Activated T-cell treated with anti-CD3 and anti-CD28 coated beads, Interleukin-2, amount 50 U/mL, for 72 hours (primary cell): ENCODE measurements at places on chromosomes 16 and 17.

DNA sequence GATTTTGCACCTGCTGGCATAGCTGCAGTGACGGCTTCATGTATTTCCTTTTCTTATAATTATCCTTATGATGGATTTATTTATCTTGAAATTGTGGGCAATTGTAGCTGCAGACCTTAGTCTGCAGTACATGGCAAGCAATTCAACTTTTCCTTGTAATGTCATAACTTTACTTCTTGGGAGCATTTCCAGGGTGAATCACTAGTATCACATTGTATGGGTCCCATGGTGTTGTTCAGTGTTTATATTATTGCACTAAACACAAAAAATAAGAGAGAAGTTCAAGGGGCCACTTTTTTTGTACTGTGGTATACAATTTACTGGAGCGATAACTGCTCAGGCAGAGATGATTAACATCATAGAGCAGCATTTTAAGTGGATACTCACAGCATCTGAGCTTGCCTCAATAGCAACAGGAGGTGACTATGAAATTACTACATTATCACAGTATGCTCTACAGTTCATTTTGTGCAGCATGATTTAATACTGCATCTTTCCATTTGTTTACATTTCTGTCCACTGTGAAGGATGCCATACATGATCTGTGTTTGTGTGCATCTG, 169.5 kb downstream of the STX8 start:
- H3K4me3 ChIP-seq = no peak overlapping the region
- no peaks in the 10 kb centered on the region for H3K36me3 ChIP-seq
- H3K27ac ChIP-seq = no peak overlapping the region
- no peaks in the 10 kb centered on the region for H3K27me3 ChIP-seq
- no peak for DNase-seq

GRCh38 chr17:81832608-81833159, 407 bp downstream of the MCRIP1 start:
- peak overlapping the region; percentile 98 for H3K4me3 ChIP-seq

GRCh38 chr16:13099822-13100221, 198.4 kb downstream of the SHISA9 start:
- H3K36me3 ChIP-seq = no peaks in the 10 kb centered on the region
- no peaks in the 10 kb centered on the region for H3K4me1 ChIP-seq
- no peak overlapping the region for H3K27ac ChIP-seq
- no peak overlapping the region for H3K4me3 ChIP-seq
- no peaks in the 10 kb centered on the region for H3K27me3 ChIP-seq

- no peak overlapping the region for H3K27ac ChIP-seq
- DNase-seq = no peak
- H3K36me3 ChIP-seq = no peaks in the 10 kb centered on the region
- no peak overlapping the region for H3K4me3 ChIP-seq
Observed at GRCh38 chr16:20306401-20306800, 20.9 kb downstream of the GP2 start.

GRCh38 chr16:51982715-51983680, 563.9 kb downstream of the TOX3 start:
- H3K4me3 ChIP-seq = no peak overlapping the region
- no peaks in the 10 kb centered on the region for H3K4me1 ChIP-seq
- H3K36me3 ChIP-seq = no peaks in the 10 kb centered on the region
- peak; percentile 10 for DNase-seq
- no peak overlapping the region for H3K27ac ChIP-seq

- H3K27me3 ChIP-seq = no peaks in the 10 kb centered on the region
- peaks cover 14% of the 10 kb centered on the region for H3K4me1 ChIP-seq
- H3K27ac ChIP-seq = no peak overlapping the region
- H3K36me3 ChIP-seq = no peaks in the 10 kb centered on the region
- no peak for DNase-seq
- H3K4me3 ChIP-seq = peak overlapping the region; percentile 12
Observed at GRCh38 chr17:44132275-44132821, 8.9 kb upstream of the HDAC5 start.

DNA sequence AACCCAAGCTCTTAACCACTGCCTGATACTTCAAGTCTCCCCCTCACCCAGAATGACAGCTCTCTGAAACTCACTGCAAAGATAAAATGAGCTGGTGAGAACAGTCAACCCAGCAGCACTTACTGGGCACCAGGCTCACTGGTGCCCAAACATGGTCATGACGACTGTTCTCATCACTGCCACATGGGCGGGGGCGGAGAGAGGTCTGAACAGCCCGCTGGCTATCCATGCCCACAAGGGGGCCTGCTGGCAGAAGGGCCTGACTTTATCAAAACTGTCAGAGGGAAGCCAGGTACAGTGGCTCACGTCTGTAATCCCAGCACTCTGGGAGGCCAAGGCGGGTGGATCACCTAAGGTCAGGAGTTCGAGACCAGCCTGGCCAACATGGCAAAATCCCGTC, 4.0 kb downstream of the MYBBP1A start:
- peaks cover 3% of the 10 kb centered on the region for H3K36me3 ChIP-seq
- H3K4me1 ChIP-seq = peaks cover 34% of the 10 kb centered on the region
- H3K27ac ChIP-seq = no peak overlapping the region
- no peak overlapping the region for H3K4me3 ChIP-seq

DNA sequence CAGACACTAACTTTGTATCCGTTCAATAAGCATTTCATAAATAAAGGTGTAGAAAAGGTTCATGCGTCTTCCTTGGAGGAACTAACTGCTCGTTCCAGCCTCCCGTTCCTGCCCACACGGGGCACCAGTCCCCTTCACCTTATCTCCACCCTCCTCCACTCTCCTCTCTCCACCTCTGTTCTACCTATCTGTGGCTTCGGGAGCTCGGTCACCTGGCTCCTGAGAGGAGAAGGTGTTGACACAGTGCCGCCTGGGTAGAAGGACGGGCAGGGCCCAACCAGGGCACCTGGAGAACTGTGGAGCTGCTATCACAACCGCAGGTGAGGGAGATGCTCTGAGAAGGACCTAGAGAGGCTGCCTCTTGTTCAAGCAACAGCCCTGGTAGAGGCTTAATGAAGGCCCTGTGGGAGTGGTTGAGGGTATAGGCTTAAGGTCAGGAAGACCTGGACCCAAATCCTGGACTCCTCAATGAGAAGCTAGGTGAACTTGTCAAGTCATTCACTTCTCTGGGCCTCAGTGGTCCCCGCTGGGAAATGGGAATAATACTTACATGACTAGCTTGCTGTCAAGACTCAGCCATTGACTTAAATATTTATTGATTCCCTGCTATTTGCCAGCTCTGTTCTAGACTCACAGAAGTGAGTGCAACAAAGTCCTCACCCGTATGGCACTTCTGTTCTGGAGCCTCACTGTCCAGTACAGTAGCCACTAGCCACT, 9.6 kb upstream of the MINK1 start:
- no peaks in the 10 kb centered on the region for H3K27me3 ChIP-seq
- no peaks in the 10 kb centered on the region for H3K4me1 ChIP-seq
- no peak for DNase-seq
- no peak overlapping the region for H3K27ac ChIP-seq
- H3K36me3 ChIP-seq = no peaks in the 10 kb centered on the region

GRCh38 chr16:79261481-79261940, 339.0 kb downstream of the MAF start:
- DNase-seq = peak; percentile 40
- peaks cover 59% of the 10 kb centered on the region for H3K4me1 ChIP-seq
- H3K27ac ChIP-seq = no peak overlapping the region

GRCh38 chr16:14303182-14303618, 232.1 kb downstream of the MRTFB start:
- H3K36me3 ChIP-seq = no peaks in the 10 kb centered on the region
- peaks cover 41% of the 10 kb centered on the region for H3K4me1 ChIP-seq
- H3K4me3 ChIP-seq = peak overlapping the region; percentile 87
- DNase-seq = no peak

GRCh38 chr16:67278773-67279295, 498 bp upstream of the PLEKHG4 start:
- H3K27ac ChIP-seq = no peak overlapping the region
- DNase-seq = peak; percentile 70
- no peaks in the 10 kb centered on the region for H3K36me3 ChIP-seq
- peak overlapping the region; percentile 90 for H3K4me3 ChIP-seq
- peaks cover 17% of the 10 kb centered on the region for H3K4me1 ChIP-seq

- H3K27ac ChIP-seq = no peak overlapping the region
- peaks cover 12% of the 10 kb centered on the region for H3K36me3 ChIP-seq
- DNase-seq = peak; percentile 42
- no peaks in the 10 kb centered on the region for H3K27me3 ChIP-seq
Observed at GRCh38 chr16:14529010-14529669, 100.9 kb downstream of the PARN start.

GRCh38 chr17:81291662-81292061, 3.4 kb downstream of the SLC38A10 start:
- DNase-seq = peak; percentile 82
- H3K4me3 ChIP-seq = no peak overlapping the region
- peaks cover 3% of the 10 kb centered on the region for H3K36me3 ChIP-seq
- H3K4me1 ChIP-seq = peaks cover 39% of the 10 kb centered on the region

- peaks cover 21% of the 10 kb centered on the region for H3K4me1 ChIP-seq
- H3K27me3 ChIP-seq = peaks cover 14% of the 10 kb centered on the region
- H3K36me3 ChIP-seq = no peaks in the 10 kb centered on the region
- H3K27ac ChIP-seq = no peak within 1 kb of the TSS
- DNase-seq = no peak
- H3K4me3 ChIP-seq = no peak within 1 kb of the TSS
Observed at GRCh38 chr17:7079581-7080455, at the start of gene CLEC10A. TSS of gene CLEC10A (minus strand) at chr17:7080251. CDS start at chr17:7078812, 1,439 bp downstream.

DNA sequence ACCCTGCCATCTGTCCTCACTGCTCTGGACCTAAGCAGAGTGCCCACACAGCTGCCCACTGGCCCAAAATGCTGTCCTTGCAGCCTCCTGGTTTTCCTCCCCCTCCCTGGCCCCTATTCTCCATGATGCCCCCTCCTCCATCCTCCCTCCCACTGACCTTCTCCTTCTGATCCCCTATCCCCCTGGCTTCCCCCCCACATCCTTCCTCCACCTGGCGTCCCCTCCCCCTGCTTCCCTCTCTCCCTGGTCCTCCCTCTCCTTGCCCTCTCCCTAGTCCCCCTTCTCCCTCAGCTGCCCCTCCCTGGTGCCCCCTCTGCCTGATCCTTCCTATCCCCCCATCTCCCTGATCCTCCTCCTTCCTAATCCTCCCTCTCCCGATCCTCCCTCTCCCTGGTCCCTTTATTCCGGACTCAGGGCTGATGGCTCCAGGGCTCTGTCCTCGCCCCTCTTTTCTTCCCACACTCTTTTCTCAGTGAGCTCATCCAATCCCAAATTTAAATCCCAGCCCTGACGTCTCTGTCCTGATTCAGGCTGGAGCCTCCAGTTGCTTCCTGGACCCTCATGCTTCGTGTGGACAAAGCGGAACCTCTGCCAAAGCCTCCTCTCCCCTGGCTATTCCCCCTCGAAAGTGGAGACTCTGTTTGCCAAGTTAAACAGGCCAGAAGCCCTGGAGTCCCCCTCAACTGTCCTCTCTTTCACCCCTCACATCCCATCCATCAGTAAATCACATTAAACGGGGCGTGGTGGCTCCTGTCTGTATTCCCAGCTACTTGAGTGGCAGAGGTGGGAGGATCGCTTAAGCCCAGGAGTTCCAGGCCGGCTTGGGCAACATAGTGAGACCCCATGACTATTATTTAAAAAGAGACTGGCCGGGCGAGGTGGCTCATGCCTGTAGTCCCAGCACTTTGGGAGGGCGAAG, 18.1 kb upstream of the RHBDF2 start:
- H3K4me3 ChIP-seq = no peak overlapping the region
- no peak for DNase-seq
- H3K27ac ChIP-seq = no peak overlapping the region

DNA sequence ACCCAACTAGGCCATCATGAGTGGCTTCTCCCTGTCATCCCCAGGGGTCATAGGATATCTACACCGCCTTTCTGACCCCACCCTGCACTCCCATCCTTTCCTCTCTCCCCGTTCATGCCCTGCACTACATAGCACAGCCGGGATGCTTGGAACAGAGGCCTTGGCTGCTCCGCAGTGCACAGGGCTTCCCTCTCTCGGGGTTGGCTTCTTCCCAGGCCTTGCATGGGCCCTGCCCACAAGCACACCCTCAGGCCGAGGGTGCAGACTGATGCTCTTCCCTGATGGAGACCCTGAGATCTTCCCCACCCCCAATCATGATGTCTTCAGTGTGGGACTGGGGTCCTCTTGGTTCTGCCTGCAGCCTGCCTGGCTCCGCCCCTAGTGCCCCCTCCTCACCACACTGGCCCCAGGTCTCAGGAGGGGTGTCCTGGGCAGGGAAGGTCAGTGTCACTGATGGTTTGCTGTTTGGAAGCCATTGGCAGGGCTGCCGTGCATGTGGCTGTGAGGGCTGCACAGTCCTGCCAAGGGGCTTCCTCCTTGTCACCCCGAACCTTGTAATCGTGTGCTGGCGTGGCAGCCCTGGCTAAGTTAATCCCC, 14.3 kb upstream of the NAGLU start:
- H3K27ac ChIP-seq = no peak overlapping the region
- no peak overlapping the region for H3K4me3 ChIP-seq
- H3K27me3 ChIP-seq = peaks cover 13% of the 10 kb centered on the region
- peaks cover 26% of the 10 kb centered on the region for H3K4me1 ChIP-seq
- no peak for DNase-seq
- H3K36me3 ChIP-seq = no peaks in the 10 kb centered on the region

DNA sequence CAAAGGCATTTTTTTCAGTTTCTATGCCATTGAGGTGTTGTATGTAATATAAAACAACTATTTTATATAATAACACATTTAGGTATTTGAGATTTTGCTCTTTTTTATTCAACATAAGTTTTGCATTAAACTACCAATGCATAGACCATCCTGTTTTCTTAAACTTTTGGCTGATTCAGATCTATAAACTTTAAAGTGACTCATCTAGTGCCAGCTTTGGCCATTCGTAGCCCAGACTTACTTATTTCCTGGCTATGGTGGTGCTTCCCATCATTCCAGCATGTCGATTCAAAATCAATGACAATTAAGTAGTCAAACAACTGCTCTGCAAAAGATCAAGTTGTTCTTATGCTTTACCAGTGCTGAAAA, 3.1 kb downstream of the ERI2 start:
- no peaks in the 10 kb centered on the region for H3K27me3 ChIP-seq
- DNase-seq = no peak
- no peak overlapping the region for H3K27ac ChIP-seq
- H3K4me1 ChIP-seq = peaks cover 27% of the 10 kb centered on the region
- H3K36me3 ChIP-seq = peaks cover 13% of the 10 kb centered on the region

- H3K27me3 ChIP-seq = no peaks in the 10 kb centered on the region
- H3K4me3 ChIP-seq = no peak overlapping the region
- H3K36me3 ChIP-seq = no peaks in the 10 kb centered on the region
- peaks cover 10% of the 10 kb centered on the region for H3K4me1 ChIP-seq
- no peak overlapping the region for H3K27ac ChIP-seq
Observed at GRCh38 chr16:84065536-84066132, 23.0 kb upstream of the SLC38A8 start.

- no peaks in the 10 kb centered on the region for H3K36me3 ChIP-seq
- no peak overlapping the region for H3K27ac ChIP-seq
- H3K4me1 ChIP-seq = no peaks in the 10 kb centered on the region
- no peak for DNase-seq
- no peaks in the 10 kb centered on the region for H3K27me3 ChIP-seq
Observed at GRCh38 chr17:69246726-69247375, 18.2 kb upstream of the ABCA10 start.
